Fibroblast of lung (primary cell): ENCODE measurements at places on chromosomes 5 and 9. TPM values are rescaled to one million over a fixed set of nuclear protein-coding genes. Genes with fewer than 3 reads are reported as not detected.
A peak's percentile ranks its signal among the peaks of the same experiment; 100 is the strongest.

PDZD2 gene
- total RNA-seq: under 0.01 and 0.33 TPM in 2 replicates

GRCh38 chr5:172004824-172005237 is 1.6 kb downstream of the FBXW11 start:
- DNase-seq: peak; percentile 39

- DNase-seq: no peak
These were observed 109.4 kb upstream of the MVB12B start for GRCh38 chr9:126217250-126217653.

C9 gene
- total RNA-seq: under 0.01 and 0.33 TPM in 2 replicates

SELENOP gene
- 677 and 809 TPM in 2 replicates for total RNA-seq

NRARP gene
- under 0.01 TPM in 1 of 2 replicates, not detected in the other for total RNA-seq

DNA sequence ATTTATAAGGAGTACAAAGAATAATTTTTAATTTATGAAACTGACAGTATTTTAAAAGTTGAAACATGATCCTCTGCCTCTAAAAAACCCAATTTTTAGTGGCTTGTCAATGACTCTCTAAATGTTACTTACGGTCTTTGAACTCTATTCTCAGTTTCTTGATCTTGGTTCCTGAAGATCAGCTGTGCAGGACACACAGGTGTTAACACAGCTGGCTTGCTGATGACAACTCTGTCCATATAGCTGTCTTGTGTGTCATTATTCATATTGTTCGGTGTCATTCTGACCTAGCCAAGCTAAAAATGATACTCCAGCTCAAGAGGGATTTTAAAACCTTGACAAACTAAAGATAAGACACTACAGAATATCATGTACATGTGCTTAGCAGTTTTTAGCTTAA is 314.5 kb downstream of the CCDC171 start:
- DNase-seq: no peak

- no peak for DNase-seq
These were observed 22.2 kb downstream of the SLC12A7 start for GRCh38 chr5:1089621-1090040.

BHMT gene
- total RNA-seq: 0.17 TPM in 1 of 2 replicates, not detected in the other

SPAG8 gene
- 1.0 and 1.3 TPM in 2 replicates for total RNA-seq

GRCh38 chr5:172380987-172381643 is 73.2 kb downstream of the SH3PXD2B start:
- DNase-seq: peak; percentile 51

GRCh38 chr5:103135461-103135860 is 15.4 kb downstream of the PPIP5K2 start:
- no peak for DNase-seq

GRCh38 chr5:180399401-180400215 is 46.5 kb upstream of the GFPT2 start:
- DNase-seq: no peak

- DNase-seq: no peak
These were observed 276.6 kb downstream of the GADD45G start for GRCh38 chr9:89881431-89881830.

DNA sequence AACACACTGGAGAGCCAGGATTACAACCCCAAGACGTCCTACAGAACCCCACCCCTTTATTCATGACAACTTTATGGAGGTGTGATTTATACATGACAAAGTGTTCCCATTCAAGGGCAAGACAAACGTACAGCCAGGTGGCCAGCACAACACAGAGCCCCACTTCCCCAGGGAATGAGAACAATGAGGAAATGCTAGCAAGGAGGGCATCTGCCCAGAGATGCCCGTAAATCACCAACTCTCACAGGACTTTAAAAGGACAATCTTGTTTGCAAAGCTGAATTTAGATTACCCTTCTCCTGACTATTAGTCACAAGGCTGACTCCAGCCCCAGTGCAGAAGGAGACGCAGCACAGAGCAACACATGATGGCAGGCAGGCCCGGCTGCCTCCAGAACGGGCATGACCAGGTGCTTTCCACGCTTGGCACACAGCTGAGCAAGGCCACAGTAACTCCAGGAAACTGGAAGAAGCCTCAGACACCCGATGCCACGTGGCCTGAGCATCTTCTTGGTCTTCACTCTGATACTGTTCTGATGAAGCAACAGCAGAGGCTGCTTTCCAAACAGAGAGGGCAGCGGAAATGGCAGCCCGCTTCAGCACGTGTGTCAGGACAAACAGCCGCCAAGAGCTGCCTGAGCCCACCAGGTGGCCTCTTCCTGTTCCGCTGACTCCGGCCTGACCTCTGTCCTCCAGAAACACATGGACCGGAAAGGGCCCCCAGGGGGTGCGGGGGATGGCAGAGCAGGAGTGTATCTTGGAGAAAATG is 51.4 kb downstream of the ROR2 start:
- DNase-seq: no peak

ZNF300 gene
- 8.0 and 9.9 TPM in 2 replicates for total RNA-seq

- DNase-seq: no peak
These were observed 40.7 kb downstream of the FBXW11 start for GRCh38 chr5:171965745-171966144.

GRCh38 chr5:112983363-112983762 is 6.8 kb downstream of the DCP2 start:
- no peak for DNase-seq

DNA sequence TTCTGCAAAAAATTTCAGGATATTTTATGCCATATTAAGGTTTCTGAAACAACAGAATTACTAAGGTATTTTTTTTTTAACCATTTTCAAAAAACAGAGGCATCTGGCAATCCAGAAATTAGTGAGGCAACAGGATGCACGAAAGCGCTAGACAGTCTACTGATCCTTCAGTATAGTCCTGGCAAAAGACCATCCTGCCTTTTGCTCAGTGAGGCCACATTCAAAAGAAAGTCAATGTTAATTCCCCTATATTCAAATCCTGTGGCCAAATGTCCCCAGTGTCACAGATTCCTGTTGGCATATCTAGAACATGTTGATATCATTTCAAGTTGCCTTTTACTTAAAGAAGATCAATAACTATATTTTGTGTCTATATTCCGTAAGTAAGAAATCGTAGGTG is 13.1 kb upstream of the NFIB start:
- DNase-seq: no peak

DNA sequence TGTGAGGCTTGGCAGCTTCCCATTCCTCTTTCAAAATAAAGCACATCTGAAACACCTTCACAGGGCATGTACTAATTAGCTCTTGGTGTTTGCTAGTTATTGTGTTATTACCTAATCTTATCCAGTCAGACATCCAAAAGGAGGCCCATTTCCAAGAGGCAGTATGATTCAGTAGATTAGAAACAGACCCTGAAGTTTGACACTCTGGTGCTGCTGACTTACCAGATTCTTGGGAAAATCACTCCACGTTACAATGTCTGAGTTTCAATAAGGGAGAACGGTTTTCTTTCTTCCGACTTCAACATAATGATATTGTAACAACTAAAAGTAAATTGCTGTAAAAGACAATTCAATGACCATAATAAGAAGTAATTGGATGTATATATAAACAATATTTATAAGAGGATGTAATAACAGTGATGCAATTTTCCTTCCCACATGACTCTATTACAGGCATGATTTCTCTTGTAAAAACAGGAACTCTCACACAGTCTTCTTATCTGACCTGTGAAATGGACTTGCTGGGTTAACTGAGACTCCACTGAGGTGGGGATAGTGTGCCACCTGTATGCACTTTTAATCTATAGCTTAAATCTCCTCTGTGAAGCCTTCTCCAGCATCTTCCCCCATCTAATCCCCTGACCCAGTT is 181.3 kb upstream of the ELL2 start:
- peak; percentile 78 for DNase-seq

- DNase-seq: peak; percentile 12
These were observed 1140.6 kb downstream of the EFNA5 start for GRCh38 chr5:106530150-106530549.

PRDM9 gene
- not detected in 2 replicates for total RNA-seq

DNA sequence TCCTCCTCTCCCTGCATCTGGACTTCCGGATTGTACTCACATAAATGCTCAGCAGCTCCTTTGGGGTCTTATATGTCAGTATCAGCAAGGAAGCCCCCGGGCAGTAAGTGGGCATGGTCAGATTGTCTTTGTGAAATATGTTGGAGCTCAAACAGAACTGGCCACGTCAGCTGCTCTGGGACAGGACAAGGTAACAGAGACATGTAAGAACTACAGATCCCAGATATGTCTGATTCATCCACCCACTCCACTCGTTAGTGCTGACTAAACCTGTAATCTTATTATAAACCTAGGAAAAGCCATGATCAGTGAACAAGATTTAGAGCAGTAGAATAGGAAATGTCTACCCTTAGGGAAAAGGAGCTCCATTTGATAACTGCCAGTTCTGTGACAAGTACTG is 561.8 kb downstream of the CETN3 start:
- DNase-seq: peak; percentile 79
